ENCODE measurements at places on chromosomes 5 and 9.

- no peak for DNase-seq
Observed at GRCh38 chr5:176489077-176489476, 40.9 kb downstream of the FAF2 start.

DNA sequence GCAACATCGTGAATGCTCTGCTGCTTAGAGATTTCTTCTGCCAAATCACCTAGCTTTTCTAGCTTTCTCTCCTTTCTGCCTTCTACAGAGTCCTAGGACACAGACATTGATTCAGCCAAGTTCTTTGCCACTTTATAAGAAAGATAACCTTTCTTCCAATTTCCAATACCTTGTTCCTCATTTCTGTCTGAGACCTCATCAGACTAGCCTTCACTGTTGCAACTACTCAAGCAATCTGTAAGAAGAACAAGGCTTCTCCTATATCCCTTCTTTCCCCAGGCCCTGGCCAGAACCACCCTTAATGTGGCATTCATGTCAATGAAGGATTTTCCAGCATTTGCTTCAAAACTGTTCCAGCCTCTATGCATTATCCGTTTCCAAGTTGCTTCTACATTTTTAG lies 24.3 kb downstream of the FBXO10 start:
- no peak for DNase-seq

DNA sequence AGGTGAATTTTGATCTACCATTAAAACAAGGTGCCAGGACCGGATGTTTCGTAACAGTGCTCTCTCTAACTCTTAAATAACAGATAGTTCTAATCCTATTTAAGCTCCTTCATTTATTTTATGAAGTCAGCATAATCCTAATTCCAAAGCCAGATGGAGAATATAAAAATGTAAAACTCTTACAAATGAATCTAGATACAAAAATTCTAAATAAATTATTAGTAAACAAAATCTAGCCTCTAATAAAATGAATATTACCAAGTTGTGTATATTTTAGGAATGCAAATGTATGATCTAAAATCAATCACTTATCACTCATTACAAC lies 32.4 kb upstream of the IL33 start:
- DNase-seq: no peak

DNA sequence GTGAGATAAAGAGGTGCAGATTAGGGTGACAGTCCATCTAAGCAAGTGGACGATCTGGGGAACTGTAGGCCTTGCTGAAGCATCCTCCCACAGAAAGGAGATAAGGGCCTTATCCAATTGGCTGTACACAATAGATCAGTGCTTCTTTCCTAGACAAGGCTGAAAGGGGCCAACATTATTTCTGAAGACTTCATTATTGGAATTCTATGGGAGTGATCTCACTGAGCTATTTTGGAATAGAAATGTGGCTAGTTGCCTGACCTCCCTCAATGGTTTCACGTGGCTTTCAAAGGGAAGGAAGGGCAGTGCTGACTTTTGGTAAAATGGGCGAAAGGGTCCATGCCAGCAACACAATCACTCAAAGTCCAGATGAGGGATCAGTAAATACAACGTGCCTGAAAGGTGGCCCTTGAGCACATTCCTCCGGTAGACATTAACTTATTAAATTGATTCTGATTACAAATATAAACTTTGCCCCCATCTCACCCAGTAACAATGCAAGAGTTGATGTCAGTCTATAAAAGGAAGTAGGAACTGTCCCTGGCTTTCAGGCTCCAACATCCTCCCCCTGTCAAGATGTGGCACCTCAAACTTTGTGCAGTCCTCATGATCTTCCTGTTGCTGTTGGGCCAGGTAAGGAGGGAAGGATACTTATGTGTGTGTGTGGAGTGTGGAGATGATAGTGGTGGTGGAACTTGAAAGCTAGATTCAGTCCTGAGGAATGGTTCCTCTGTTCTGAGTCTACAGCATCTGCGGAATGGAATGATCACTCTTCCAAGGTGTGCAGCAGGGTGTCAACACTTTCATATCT lies at the start of gene LEAP2:
Gene LEAP2, plus strand, starts transcription at position 550 of the 811 bp plus-strand sequence. Its CDS starts 27 bp downstream, at position 577.
- DNase-seq: no peak

Measured in glomerular endothelial cell (primary cell).